Mesenteric fat pad (tissue), 1 donor: ENCODE measurements at places on chromosomes 5 and 9.
A peak's percentile ranks its signal among the peaks of the same experiment; 100 is the strongest.

GRCh38 chr5:145858959-145859358 lies 13.9 kb downstream of the GRXCR2 start:
- DNase-seq: no peak

DNA sequence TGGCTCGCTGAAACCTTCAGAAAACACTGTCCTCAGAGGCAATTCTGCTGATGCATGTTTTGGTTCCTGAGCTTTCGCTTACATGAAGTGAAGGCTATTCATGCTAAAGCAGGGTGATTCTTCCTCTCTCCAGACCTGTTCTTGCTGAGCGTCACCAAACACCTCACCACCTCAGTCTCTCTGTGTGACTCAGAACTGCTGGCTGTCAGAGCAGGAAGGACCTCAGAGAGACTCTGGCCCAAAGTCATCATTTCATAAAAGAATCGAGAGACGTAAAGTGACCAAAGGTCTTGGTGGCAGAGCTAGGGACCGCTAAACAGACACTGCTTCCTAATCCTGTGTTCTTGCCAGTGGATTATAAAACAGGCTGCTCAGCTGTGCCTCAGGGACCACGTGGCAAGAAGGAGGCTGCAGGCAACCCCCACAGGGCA lies 73.8 kb downstream of the LHFPL2 start:
- no peak for DNase-seq

- DNase-seq: no peak
Observed at GRCh38 chr5:120327180-120327579, 136.9 kb upstream of the PRR16 start.

- no peak for DNase-seq
Observed at GRCh38 chr5:129904667-129905472, 605 bp downstream of the CHSY3 start.

- no peak for DNase-seq
Observed at GRCh38 chr5:112933651-112934365, 11.8 kb upstream of the REEP5 start.

- peak; percentile 64 for DNase-seq
Observed at GRCh38 chr9:92638621-92639101, 31.3 kb downstream of the IPPK start.

DNA sequence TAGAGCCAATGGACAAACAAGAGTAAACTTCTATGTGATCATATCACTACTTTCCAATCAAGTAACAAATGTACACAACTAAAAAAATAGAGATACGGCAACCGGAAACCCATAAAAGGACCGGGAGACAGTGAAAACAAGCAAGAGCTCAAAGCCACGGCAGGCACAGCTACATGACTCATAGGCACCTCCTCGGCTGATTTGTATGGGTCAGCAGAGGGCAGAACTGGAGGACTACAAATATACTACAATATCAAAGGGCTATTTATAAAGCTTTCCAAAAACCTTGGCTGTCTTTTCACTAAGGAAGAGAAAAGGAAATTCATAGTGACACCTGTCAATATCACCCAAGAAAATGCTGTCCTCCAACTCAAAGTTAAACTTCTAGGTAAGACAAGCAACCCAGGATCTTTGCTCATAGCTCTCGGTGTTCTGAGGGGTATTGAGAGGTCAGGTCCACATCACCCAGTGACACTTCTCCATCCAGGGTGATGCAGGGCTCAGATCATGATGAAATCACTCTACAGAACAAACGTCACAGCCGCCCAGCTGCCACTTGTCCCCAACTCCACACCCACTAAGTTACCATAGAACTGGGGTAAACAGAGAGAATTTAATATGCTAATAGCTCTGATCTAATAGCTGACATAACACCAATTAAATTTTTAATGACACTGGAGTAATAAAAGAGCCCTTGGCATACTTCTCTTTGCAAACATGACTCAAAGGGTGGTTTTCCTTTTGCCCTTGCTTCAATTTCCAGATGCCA lies 41.3 kb downstream of the PFDN1 start:
- DNase-seq: no peak

GRCh38 chr9:76459694-76460635 lies 983 bp downstream of the GCNT1 start:
- DNase-seq: no peak

GRCh38 chr9:79813258-79813638 lies 241.5 kb downstream of the TLE4 start:
- no peak for DNase-seq

DNA sequence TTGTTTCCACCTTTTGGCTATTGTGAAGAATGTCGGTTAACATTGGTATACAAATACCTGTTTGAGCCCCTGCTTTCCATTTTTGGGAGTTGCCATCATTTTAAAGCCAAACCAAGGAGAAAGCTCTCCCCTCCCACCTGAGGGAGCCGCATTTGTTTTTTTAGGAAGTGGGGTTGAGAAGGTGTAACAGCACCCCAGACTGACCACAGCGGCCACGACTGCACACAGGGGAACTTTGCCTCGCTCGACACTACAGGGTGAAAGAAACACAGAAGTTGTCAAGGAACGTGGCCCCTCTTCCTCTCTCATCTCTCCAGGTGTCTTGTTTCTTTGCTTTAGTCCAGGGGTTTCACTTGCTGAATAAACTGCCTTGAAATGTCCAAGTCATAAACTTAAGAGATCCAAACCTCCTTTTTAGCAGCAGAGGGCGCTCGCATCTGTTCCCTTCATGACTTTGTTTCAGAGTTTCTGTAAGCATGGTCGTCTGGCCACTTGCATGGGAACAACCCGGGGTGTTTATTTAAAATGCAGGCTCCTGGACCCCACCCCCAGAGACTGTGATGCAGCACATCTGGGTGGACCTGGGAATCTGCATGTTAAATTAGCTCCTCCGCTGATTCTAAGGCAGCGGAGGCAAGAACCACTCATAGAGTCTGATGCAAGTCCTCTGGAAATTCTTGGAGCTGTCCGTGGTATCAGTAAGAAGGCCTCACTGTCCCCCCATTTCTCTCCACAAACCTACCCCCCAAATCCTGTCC lies 2.1 kb upstream of the TTLL11 start:
- no peak for DNase-seq

GRCh38 chr9:78294290-78295176 lies 2.4 kb upstream of the PSAT1 start:
- no peak for DNase-seq
